ENCODE measurements at places on chromosomes 3 and 15.

DNA sequence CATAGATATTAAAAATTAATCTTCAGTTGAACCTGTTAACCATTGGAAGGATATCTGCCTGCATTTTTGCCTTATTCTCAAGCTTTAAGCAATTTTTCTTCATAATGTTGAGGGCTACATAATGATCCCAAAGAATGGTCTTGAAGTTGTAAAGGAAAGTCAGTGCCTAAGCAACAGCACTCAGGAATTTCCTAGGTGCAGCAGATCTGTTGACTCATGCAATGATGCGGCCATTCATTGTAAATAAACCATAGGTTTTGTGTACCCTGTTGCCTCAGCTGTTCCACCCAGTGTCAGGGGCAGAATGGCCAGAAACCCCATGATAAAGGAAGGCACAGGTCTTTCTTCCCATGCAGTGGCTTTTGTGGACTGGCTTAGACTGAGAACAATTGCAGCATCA is 78.4 kb upstream of the TRIM42 start:
- no peak for DNase-seq

- DNase-seq, result no peak
Observed at GRCh38 chr15:65346856-65347598, 30.8 kb downstream of the IGDCC3 start.

- DNase-seq, result no peak
Observed at GRCh38 chr15:36878684-36879262, 221.6 kb downstream of the MEIS2 start.

DNA sequence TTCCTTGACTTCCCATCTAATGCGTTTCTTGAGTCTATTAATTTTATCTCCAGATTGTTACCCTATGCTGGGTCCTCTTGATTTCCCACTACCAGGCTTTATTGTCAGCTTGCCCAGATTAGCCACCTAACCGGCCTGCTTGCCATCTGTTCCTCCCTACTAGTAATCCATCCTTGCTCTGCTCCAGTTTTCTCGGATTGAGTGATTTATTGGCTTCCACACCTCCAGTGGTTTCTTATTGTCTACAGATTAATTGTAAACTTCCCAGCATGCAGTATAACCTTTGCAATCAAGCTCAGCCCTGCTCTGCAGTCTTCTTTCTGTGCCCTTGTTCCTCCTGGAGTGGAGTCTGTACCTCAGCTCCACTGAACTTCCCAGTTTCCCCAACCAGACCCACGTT is 63.4 kb downstream of the ARHGEF26 start:
- DNase-seq, result no peak

GRCh38 chr3:179288845-179289244 is 34.0 kb upstream of the ZNF639 start:
- no peak for DNase-seq

DNA sequence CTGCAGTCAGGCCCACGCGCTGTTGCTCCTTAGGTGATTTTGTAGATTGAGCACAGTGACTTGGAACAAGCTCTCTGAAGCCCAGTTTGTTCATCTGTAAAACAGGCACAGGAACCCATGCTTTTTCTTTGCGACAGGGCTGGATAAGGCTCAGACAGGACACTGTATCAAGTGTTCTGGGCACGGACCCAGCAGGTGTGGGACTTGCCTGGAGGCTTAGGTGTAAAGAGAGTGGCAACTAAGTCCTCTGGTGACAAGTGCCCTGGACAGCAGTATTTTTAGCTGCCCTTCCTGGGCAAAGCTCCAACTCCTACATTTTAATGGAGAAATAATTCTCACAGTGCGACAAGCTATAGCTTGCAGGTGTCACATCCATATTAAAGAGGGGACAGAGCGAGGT is 32.2 kb downstream of the CD276 start:
- DNase-seq, result no peak

- no peak for DNase-seq
Observed at GRCh38 chr3:42262525-42262924, 3.5 kb downstream of the CCK start.

- DNase-seq, result no peak
Observed at GRCh38 chr3:195580744-195581443, 2.8 kb downstream of the APOD start.

DNA sequence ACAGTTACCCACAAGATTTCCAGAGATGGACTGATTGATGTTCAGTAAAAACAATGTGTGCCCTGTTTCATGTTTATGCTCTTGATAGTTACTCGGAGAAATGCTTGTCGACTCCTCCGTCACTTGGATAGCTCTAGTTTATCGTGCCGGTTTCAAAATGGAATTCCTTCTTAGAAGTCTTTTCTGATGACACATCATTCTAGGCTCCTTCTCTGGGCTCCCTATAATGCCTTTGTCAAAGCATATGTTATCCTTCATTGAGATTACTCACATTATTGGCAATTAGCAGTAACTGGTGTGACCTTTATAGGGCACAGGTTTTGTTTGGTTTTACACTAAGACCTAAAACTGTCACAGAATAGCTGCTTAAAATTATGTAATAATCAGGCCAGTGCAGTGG is 201.8 kb downstream of the CNTN6 start:
- DNase-seq, result no peak

DNA sequence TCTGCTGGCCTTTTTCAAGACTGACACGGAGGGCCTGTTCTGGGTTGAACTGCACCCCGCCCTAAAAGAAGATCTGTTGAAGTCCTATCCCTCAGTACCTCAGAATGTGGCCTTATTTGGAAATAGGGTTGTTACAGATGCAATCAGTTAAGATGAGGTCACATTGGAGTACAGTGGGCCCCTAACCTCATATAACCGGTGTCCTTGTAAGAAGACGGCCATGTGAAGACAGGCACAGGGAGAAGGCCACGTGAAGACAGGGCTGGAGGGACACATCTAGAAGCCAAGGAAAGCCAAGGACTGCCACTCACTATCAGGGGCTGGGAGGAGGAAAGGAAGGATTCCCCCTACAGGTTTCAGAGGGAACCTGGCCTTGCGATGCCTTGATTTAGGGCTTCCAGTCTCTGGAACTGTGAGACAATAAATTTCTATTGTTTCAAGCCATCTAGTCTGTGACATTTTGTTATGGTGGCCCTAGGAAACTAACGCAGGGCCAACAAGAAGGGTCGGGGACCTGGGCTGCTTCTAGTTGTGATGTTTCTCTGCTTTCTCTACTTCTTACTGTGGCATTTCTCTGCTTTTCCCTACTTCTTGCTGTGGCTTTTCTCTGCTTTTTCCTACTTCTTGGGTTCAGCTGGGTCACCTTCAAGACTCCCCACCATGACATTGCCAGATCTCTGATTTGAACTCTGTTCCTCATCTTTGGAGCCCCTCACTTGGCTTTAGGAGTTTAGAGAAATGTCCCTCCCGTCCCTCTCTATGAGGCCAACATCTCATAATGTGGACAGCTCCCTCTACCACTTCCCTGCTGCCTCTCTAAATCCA is 4.8 kb upstream of the CCDC174 start:
- no peak for DNase-seq

- no peak for DNase-seq
Observed at GRCh38 chr3:137165117-137165806, 207.5 kb downstream of the IL20RB start.

GRCh38 chr3:162171970-162172369 is 675.4 kb downstream of the OTOL1 start:
- DNase-seq, result no peak

DNA sequence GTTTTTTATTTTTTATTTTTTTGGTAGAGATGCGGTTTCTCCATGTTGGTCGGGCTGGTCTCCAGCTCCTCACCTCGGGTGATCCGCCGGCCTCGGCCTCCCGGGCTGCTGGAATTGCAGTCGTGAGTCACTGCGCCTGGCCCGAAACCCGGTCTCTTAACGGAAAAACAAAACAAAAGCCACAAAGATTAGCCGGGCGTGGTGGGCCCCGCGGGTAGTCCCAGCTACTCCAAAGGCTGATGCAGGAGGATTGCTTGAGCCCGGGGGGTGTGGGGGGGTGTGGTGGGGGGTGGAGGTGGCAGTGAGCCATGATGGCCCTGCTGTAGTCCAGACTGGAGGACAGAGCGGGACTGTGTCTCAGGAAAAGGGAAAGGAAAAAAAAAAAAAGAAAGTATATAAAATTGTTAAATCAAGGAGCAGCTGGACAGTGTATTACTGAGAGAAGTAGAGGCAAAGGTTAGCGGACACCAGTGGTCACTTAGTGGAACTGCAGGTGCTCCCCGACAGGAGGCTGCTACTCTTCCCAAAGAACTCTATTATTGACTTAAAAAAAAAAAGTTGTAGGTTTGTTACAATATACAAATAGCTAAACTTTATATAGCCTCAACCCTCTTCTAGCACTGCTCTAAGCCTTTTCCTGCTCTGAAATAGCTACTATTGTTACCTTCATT is 30.3 kb upstream of the TUBGCP5 start:
- no peak for DNase-seq

DNA sequence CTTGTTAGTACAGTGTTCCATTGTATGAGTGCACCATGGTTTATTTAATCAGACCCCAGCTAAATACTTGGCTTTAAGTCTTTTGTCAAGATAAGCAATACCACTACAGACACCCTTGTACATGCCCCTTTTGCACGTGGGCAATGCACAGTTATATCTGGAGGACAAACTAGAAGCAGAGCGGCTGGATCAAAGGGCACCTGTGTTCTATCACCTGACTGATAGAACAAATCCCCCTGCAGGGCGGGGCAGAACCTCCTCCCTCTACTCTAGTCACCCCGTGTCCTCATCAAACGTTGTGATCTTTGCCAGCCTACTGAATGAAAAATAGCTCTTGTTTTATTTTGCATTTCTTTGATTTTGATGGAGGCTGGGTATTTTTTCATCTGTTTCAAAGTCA is 314.9 kb downstream of the TLE3 start:
- no peak for DNase-seq

DNA sequence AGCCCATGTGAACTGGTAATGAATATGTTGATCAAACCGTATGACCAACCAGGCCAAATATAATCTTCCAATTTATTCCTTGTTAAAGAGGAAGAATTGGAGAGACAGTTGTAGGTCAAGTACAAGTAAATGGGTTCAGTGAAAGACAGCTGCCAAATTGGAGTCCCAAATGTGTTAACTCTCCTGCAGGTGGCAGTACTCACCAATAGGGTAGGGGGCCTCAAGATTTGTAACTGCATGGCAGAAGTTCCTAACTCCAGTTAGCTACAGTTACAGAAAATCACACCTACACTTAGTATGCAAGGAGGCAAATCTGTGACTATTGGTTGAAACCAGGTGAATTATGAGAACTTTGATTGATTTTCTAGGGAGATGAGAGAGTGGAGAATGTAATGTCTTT is 278.0 kb downstream of the ZBBX start:
- DNase-seq, result no peak

- no peak for DNase-seq
Observed at GRCh38 chr3:174775603-174776002, 83.5 kb upstream of the NAALADL2 start.

DNA sequence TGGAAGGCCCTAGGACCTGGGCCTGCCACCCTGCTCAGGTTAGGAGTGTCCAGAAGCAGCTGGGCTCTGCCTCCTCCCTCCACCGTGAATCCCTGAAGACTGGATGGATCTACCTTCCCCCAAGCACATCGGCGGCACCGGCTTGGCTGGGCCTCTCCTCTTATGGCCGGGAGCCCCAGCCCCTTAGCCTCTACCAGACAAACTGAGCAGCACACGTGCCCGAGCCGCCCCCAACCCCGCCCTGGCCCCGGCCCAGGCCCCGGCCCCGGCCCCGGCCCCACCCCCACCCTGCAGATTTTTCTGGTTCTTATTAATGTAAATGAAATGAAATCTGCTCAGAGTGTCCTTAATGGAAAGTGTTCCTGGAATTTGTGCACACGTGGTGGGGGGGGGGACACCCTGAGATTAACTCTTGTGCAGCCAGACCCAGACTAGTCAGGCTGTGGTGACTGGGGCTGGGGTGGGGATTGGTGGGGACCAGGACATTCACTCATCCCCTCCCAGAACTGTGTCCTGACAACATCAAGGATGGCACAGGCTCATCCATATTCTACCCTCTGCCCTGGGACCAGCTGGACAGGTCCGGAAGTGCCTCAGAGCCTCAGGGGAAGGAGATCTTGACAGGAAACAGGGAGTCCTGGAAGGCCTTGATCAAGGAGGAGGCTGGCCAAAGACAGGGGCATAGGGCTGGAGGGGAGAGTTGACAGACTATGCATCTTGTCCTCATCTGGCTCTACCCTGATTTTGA is 30.9 kb upstream of the SEMA3F start:
- DNase-seq, result no peak

DNA sequence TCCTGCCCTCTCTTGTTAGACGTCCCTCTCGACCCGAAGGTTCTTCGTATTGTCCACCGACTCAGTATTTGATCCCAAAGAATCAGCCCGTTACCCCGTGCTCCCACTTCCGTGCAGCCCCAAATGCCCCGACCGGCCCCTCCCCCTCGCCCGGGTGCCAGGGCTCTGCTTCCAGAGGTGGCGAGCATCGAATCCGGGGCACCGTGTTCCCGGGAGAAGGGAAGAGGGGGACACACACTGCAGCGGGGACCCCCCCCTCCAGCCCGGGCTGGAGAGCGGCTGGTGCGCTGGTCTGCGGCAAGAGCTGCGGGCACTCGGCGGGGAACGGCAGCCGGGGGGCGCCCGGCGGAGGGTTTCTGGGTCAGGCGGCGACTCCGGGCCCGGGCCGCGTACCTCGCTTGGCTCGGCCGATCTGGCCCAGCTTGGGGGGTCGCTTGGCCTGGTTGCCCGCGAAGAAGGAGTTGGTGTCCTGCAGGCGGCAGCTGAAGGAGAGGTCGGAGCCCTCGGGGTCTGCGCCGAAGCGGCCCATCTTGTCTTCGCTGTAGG is 556 bp downstream of the CAMK2N2 start:
- no peak for DNase-seq

- no peak for DNase-seq
Observed at GRCh38 chr15:58517682-58518525, 86.1 kb downstream of the LIPC start.

DNA sequence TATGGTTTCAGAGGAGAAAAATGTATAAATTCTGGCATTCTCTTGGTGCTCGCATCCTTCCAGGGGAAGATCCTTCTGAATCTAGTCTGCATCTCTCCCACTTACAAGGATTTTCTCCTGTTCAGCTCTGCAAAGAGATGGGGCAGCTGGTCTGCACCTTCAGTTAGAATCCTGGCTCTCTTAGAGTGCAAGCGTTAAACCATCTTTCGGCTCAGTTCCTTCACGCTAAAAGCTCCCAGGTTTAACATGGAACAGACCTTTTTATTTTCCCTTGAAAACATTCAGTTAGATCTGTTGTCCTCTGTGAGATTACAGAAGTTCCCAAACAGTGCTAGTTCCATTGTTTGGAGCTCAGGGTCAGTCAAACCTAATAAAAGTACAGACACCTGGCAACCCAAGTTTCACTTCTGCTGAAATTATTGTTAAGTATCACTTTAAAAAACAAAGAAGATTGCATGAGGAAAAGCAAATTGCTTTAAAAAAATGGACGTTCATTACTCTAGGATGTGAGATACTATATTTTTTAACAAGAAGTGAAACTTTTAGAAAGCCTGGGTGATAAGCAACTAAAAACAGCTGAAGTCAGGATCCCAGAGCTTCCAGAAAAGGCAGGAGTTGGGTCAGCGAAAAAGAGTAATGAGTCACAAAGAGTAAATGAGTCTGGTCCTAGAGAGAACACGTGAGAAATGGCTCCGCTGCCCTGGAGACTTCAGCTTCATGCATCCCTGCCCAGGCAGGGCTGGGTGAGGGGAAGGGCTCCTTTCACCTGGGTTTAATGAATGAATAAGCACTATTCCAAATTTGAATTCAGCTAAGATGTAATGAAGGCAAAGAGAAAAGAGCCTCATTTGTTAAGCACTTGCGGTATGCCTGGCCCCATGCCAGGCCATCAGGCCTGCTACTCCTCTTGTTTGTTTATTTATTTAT is 63.3 kb downstream of the ABTB1 start:
- DNase-seq, result no peak

GRCh38 chr3:188151438-188151837 is 2.5 kb upstream of the LPP start:
- DNase-seq, result no peak

- no peak for DNase-seq
Observed at GRCh38 chr15:87619161-87619960, 637.2 kb downstream of the NTRK3 start.
